Activated T-helper 1 cell treated with anti-CD3 and anti-CD28 coated beads, Interleukin-12 subunit alpha, Interleukin-12 subunit beta, Interleukin-2, Interleukin-4 antibody, amounts not matched to agents 30 ng/mL and 10 ng/mL and 1 ng/mL, durations not matched to agents 14 hours and 24 hours and 36 hours (primary cell): ENCODE measurements at places on chromosomes 5 and 9. TPM values are rescaled to one million over a fixed set of nuclear protein-coding genes. Genes with fewer than 3 reads are reported as not detected.

GRCh38 chr9:77475641-77476473, 172.3 kb downstream of the GNA14 start:
- peak; percentile 54 for DNase-seq

- DNase-seq: no peak
Measured at GRCh38 chr5:86878250-86878649, 260.5 kb downstream of the COX7C start.

DNA sequence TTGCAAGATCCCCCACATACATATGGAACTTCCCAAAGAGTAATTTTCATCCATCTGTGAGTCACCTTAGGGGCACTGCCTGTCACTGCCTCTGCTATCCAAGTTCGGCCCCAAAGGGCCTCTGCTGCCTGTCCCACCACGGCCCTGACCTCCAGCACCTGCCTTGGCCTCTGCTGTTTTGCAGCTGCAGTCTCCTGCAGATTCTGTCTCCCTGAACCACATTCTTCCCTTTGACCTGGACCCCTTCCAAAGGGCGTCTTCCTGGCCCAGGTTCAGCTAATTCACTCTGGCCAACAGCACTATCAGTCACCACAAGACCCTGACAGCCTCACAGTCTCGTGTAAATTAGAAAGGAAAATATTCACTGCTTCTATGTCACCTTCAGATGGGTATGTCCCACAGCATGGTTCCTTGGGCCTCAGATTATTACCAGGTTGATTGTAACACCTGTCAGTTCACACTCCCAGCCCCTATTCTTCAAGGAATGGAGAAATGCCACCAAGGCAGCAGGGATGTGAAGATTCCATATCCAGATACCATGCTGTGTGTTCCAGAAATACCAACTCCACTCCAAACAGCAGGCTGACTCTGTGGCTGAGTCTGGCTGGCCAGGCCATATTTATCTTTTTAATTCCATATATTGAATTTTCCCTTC, 479.3 kb downstream of the ARHGEF28 start:
- DNase-seq: no peak

DNA sequence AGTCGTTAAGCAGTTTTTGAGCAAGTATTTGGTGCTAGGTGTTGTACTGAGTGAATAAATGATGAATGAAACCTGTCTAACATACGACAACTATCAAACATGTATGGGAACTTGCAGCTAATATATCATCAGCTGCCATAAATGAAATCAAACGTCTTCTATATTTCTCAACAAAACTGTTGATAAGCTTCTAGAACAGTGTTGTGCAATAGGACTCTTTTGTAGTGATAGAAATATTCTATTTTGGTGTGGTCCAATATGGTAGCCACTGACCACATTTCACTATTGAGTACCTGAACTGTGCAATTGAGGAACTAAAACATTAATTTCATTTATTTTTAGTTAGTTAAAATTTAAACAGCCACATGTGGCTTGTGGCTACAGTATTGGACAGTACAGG, 16.3 kb upstream of the FYB1 start:
- no peak for DNase-seq

DNA sequence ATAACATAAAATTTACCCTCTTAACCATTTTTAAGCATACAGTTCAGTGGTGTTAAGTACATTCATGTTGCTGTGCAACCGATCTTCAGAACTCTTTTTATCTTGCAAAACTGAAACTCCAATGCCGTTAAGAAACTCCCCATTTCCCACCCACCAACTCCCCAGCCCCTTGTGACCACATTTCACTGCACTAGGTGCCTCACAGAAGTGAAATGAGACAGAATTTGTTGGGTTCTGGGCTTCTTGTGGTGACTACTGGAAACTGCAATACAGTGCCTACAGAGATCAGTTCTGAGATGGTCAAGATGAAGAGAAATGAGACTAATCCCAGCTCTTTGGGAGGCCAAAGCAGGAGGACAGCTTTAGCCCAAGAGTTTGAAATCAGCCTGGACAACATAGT, 202.1 kb upstream of the SLC30A5 start:
- peak; percentile 30 for DNase-seq

NRARP gene
- 15.2 and 15.4 TPM in 2 replicates for total RNA-seq

GRCh38 chr9:114291064-114291474, 31.8 kb upstream of the ORM1 start:
- peak; percentile 52 for DNase-seq

CMBL gene
- 0.20 and 0.29 TPM in 2 replicates for total RNA-seq

DNA sequence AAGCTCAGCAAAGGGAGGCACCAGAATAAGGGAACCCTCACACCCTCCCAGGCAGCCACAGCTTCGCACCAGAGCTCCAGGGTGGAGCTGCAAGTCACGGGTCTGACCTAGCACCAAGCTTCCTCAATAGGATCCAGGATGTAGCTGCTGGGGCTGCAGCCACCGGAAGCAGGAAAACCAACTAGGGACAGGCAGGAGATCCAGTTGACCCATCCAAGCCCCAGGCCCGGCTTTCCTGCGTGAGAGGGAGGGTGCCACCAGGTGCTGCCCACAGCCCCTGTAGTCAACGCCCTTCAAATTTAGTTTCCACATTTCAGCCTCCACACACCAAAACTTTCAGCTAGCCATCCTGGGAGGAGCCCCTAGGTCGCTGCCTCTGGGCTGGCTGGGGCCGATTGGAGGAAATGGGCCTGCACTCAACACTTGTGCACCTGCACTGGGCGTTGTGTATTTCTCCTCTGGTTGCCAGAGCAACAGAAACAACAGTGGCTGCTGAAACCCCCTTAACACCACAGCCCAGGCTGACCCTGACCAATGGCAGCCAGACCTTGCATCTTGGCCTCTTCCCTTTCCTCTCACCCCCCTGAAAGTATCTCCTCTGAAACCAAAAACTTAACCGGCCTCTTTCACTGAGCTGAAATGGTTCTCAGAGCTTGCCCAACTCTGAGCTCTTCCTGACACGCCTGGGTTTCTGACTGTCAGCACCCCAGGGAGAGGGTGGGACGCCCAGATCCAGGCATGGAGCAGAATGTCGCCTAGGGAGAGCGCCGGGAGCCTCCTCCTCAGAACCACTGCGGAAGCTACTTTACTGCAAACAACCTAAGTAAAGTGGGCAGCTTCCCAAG, 226.5 kb upstream of the MAP3K1 start:
- peak; percentile 65 for DNase-seq

GRCh38 chr5:43303242-43303641, 10.0 kb downstream of the HMGCS1 start:
- DNase-seq: no peak

SMIM33 gene
- 0.29 and 0.39 TPM in 2 replicates for total RNA-seq

GRCh38 chr5:81755320-81755719, 4.4 kb upstream of the SSBP2 start:
- DNase-seq: no peak

DNA sequence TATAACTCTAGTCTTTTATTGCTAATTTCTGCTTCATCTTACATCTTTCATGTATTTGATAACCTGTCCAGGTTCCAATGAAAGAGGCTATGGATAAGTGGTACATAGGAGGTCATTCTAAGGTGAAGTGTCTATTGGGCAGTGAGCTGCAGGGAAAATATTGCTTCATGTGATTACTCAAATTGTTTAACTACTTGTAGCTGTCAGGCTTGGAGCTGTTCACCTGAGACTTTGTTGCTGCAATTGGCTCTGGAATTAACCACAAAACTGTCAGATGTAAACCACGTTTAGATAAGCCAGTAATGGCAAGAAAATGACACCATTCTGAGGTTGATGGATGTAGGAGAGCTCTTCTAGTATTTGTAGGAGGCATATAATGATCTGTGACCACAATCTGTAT, 26.0 kb downstream of the ADAMTSL1 start:
- DNase-seq: no peak

PAX5 gene
- 0.32 and 0.39 TPM in 2 replicates for total RNA-seq

DNA sequence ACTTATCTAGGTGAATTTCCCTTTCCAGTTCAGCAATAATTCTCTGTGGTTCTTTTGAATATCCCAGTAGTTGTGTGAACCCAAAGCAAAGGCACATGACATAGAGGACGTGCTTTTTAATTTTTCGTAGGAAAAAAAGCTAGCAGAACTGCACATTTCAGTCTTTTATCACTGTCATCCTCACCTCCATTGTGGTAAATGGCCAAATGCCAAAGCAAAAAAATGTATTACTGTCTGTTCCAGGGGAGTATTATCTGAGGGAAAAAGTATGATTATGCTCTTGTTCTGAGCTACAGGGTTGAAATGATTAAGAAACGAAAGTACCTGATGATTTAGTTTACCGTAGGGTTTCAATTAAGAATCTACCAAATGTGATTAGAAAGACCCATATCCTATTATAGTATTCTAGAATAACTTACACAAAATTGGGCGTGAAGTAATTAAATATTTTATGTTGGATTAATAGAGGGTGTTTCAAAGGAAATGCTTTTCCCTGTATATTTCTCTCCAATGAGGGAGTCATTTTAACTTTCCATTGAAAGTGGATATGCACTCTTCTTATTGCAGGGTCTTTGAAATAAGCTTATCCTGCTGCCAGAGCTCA, 62.7 kb downstream of the CAVIN4 start:
- no peak for DNase-seq

DNA sequence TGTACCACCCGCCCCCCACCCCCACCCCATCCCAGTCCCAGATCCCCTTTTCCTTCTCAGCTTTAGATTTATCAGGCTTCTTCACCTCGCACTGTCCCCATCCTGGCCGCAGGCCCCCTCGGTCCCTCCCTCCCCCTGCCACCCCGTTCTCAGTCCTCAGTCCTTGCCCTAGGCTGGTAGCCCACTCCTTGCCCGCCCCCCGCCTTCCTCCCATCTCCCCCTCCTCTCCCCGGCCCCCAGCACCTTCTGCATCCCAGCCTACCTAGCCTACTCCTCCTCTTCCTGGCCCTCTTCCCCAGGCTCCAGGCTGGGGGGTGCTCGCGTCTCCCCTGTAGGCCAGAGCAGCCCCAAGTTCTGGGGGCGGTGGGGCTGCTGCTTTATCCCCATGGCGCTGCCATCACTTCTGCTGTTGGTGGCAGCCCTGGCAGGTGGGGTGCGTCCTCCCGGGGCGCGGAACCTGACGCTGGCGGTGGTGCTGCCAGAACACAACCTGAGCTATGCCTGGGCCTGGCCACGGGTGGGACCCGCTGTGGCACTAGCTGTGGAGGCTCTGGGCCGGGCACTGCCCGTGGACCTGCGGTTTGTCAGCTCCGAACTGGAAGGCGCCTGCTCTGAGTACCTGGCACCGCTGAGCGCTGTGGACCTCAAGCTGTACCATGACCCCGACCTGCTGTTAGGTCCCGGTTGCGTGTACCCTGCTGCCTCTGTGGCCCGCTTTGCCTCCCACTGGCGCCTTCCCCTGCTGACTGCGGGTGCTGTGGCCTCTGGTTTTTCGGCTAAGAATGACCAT, 828 bp downstream of the NPR2 start:
- no peak for DNase-seq

DNA sequence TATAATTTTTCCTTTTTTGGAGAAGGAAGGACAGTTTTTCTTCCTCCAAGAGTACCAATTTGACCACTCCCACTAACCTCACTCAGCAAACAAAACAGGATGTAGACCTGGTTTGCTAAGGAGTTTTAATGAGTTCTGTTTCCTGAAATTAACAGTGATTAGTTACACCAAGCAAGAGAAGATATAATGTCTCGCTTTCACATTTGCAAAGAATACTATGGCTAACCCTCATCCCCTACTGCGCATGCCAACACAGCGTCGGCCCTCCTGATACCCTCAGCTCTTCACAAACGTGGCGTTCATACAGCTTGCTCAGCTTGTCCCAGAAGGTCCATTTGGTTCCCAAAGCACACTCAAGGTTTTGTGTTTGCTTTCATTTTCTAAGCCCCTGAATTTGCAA, 41.9 kb upstream of the IPPK start:
- DNase-seq: no peak

DNA sequence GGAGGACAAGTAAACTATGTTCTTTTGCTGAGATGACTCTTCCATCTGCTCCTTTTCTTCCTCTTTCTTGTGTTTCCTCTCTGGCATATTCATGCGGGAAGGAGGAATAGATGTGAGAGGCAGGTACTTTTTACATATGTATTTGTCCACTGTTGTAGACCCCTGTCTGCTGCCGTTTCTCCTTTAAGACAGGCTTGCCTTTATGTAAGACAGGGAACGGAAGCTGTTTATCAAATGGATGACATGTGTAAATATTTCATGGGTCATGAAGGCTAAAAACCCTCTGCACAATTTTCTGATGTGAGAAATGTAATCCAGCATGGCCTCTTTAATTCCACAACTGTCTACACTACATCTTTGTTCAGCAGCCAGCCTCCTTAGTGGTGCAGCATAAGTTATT, 1525.5 kb upstream of the NUDT12 start:
- DNase-seq: no peak

- no peak for DNase-seq
Measured at GRCh38 chr9:12368569-12368968, 324.6 kb upstream of the TYRP1 start.

GRCh38 chr9:16275795-16276624, 594.5 kb downstream of the BNC2 start:
- DNase-seq: no peak

GRCh38 chr5:60649288-60649917, 50.6 kb downstream of the DEPDC1B start:
- DNase-seq: no peak

DNA sequence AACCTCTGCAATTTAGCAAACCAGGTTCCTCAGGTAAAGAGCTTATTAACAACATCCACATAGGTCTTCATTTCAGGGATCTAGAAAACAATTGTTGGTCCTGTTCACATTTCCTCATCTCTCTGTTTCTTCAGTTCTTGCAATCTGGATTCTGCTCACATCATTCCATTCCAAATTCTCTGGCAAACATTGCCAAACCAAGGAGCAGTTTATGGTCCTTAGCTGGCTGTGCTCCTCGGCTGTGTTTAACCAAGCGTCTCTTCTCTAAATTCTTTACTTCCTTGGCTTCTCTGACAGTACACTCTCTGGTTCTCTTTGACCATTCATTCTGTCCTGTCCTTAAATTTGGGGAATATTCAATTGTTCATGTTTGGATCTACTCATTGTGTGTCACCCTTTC, 65.8 kb upstream of the RANBP3L start:
- no peak for DNase-seq

DNA sequence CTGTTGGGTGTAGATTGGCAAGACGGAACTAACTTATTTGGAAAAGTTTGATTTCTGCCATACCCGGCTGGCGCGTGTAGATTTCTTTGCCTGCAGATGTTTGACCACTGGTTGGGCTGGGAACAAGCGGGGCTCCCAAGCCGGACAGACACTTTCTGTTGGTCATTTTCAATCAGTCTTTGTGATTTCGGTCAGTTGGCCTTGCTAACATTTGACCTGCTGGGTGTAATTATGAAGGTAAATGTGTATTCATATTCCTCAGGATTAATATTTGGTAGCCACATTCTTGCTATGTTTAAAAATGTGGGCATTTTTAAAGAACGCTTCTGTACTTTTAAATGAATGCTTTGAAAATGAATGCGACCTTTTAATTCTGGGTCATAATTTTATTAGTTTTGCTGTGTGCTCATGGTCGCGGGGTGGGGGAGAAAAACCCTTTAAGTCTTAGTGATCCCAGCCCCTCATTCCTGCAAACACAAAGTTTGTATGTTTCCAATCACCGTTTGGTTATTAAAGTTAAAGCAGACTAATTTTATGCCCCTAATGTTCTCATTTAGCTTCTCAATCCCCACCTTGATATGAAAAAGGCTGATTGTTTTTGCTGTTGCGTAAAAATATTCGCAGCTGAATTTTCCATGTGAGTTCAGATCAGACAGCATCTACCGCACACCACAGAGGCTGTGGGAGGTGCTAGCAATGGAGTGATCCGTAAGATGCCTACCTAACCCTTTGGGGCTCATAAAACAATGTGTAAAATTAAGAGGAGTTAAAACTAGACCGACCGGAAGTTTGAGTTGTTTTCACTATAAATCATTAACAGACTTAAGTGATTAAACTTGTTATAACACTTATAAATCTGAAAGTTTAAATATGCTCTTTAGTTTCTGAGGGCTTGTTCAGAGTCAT, 1.5 kb downstream of the RASGRF2 start:
- DNase-seq: peak; percentile 38
